T47D (cell line): ENCODE measurements at places on chromosomes 6 and 20.

- DNase-seq = no peak
Observed at GRCh38 chr6:161547617-161548016, 273.8 kb upstream of the AGPAT4 start.

GRCh38 chr6:115634887-115635286 lies 425.8 kb downstream of the FRK start:
- DNase-seq = no peak

DNA sequence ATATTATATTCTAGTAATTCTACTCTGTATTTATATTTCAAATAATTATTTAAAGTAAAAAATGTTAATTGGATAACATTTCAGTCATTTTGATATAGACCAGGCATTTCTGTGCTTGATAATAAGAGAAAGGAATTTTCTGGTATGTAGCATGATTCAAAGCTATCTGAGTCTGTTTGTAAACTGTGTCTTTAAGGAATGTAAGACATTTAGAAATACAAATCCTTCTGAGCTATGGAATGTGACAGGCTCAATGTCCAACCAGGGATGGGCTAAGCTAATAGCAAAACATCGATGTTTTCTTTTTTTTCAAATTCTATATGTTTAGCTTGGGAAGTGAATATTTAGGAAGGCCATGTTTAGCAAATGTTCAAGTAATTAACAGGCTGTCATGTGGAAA lies 41.5 kb upstream of the FAM83B start:
- no peak for DNase-seq

DNA sequence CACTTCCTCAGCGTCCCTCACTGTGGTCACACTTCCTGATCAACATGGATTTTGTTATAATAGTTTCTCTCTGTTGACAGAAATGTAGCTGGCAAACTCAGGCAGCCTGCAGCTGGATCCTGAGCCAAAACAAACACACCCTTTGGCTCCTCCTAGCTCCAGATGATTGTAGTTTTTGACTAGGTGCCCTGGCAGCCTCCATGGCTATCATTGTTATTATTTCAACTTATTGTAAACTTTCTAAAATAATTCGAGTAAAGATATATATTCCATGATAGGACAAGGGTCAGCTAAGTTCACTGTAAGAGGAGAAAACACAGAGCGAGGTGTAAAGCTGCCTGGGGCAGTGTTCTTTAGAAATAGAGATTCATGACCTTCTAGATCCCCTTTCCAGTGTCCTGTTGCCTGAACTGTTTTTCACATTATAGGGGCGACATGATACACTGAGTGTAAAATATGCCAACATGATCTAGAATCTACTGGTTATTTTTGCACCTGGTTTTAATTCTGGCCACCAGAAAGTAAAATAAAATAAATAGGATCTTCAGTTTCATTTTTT lies 98.2 kb upstream of the HDGFL1 start:
- DNase-seq = peak; percentile 17

DNA sequence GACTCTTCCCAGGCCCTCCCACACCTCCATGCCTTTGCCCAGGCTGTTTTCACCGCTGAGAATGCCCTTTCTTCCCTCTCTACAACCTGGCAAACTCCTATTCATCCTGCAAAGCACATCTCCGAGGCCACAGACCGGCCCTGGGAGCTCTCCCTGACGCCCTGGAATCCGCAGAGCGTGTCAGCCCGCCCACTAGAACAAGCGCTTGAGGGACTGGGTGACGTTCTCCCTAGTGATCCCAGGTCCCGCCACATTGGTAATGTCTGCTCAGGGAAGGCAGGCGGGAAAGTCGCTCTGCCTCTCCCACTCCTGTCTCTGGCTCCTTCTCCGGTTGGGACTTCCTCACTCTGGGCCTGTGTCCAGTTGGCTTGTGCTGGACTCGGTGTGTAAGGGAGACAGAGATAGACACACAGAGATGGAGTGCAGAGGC lies 61.6 kb downstream of the SRC start:
- no peak for DNase-seq

DNA sequence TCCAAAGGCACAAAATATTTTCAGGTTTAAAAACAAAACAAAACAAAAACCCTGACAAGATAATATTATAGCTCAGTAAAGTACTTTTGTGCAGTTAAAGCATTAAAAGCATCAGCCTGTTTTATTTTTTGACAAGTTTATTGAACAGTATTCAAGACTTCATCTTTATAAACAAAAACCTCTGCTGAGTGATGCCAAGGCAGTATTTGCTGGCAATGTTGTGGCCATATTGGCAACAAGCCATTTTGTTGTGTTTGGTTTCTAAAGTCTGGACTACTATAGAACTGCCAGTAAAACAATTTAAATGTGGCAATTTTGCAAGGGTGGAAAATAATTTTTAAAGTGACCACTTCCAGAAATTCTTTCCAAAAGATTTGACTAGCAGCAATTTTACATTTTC lies 15.9 kb downstream of the CPNE1 start:
- no peak for DNase-seq

- no peak for DNase-seq
Observed at GRCh38 chr6:42378125-42378524, 73.6 kb downstream of the TRERF1 start.

DNA sequence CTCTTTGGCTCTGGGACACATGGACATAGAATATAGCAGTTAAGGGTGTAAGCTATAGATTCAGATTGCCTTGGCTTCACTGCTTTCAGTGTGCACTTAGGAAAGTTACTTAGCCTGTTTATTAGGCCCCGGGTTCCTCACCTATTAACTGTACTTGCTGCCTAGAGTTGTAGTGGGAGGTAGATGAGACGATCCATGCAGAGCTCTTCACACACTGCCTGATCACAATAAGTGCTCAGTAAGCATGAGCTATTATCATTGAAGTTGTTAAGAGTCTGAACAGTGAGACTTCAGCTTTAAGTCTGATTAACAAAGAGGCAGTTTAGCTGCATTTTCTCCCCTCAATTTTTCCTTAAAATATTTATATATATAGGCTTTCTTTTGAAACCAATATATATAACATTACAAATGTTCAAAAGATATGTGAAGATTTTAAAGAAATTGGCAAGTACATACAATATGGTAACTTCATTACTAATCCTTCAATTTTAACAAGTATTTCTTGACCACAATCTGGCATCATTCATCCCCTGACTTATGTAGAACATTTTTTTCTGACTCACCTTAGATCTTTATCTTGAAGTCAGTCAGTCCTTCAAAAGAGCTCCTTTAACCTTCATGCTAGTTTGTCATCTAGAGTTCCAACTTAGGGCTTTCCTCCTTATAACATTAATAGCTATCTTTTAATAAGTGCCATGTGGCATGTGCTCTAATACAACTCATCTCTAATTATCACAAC lies 20.5 kb upstream of the SUPT3H start:
- no peak for DNase-seq

DNA sequence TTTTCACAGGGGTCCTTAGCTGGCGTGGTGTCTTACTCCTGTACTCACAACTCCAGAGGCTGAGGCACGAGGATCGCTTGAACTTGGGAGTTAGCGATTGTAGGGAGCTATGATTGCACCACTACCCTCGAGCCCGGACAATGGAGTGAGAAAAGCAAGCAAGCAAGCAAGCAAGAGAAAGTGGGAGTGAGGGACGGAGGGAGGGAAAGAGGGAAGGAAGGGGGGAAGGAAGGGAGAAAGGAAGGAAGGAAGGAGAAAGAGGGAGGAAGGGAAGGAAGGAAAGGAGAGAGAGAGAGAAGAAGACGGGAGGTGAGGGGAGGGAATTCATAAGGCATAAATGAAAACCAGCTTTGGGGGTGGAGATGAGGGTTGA lies 120.5 kb downstream of the TRIM27 start:
- DNase-seq = no peak
